ENCODE measurements at places on chromosomes 2 and 18.

GRCh38 chr2:192194265-192194865 lies 368 bp downstream of the TMEFF2 start:
- DNase-seq: no peak

DNA sequence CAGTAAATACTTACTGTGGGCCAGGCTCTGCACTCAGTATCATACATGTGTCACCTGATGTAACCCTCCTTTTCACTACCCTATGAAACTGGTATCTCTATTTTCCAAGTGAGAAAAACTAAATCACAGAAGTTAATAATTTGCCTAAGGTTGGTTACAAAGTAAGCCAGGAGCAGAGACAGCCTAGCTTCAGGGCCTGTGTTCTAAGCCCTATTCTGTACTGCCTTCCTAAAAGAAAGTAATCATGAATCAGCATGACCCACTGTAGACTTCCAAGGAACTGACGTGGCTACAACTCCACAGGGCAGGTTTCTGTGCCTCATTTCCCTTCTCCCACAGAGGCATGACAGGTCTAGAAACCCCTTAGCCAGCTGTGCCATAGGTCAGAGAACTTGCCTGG lies 14.3 kb downstream of the ZNF142 start:
- DNase-seq: no peak

DNA sequence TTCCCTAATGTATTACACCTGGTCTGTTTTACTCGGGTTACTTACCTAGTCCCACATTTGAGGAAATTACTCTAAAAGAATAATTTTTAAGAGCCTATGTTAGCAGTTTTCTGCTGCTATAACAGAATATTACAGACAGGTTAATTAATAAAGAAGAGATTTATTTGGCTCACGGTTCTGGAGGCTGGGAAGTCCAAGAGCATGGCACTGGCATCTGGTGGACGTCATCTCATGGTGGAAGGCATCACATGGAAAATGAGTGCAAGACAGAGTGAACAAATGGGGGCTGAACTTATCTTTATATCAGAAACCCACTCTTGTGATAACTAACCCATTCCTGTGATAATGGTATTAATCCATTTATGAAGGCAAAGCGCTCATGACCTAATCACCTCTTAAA lies 12.8 kb upstream of the GLS start:
- DNase-seq: no peak

DNA sequence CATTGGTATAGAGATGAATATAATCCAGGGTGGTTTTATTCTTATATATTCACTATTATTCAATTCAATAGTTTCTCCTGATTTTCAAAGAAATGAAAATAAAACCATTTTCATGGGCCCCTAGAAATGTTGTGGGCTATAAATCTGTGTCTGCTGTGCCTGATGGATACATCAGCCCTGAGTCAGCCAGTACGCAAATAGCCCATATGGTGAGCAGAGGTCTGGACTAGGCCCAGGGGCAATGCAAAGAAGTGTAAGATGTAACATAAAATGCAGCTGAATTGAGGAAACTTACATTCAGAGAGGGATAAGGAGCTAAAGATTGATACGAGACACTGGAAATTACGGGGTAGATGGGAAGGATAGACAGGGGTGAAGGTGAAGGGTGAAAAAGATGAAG lies 122.5 kb downstream of the MAIP1 start:
- DNase-seq: no peak

- no peak for DNase-seq
Measured at GRCh38 chr2:64328756-64329155, 125.2 kb upstream of the LGALSL start.

GRCh38 chr2:201950606-201951005 lies 83.0 kb upstream of the FZD7 start:
- no peak for DNase-seq

DNA sequence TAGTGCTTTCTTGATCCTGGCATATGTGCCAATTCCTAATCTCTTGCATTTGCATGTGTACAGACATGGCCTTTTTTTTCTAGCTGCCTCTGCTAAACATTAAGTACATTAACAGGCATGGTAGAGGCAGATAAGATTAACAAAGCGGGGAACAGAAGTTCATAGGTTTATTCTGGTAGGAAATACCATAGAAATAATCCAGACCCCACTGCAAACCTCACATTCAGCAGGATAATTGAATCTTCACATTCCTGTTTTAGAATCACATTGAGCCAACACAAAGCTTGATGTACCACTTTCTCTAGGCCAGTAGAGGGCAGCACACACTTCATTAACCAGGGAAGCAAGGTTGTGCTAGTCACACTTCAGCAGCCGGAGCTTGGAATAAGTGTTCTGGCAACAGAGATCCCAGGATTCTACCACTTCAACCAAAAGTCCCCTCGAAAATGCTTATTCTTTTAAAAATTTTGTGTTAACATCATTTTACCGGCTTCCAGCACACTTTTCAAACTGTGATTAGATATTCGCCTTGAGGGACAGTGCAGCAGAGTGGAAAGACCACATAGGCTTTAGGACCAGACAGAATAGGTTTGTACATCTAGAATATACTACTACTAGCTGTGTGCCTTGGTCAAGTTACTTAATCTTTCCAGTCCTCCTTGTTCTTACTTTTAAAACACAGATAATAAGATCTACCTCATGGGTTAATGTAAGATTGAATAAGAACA lies 420.2 kb upstream of the CHST9 start:
- DNase-seq: peak; percentile 58

GRCh38 chr2:203543898-203544328 lies 8.8 kb upstream of the RAPH1 start:
- no peak for DNase-seq

DNA sequence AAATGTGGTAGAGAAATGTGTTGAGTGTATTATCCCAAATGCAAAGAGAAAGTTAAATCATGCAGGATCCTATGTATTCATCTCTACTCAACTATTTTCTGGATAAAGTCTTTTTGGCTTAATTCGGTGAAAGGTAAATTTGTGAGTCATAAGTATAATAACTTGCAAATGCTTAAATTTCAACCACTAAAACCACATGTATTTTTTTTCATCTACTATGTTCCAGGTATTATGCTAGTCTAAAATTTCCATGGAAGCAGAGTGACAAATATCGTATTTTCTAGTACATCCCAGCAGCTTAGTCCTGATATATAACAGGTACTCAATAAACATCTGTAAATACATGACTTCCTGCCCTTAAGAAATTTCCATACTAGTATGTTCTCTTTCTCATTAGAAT lies 6.2 kb downstream of the ALS2 start:
- no peak for DNase-seq

GRCh38 chr2:65420712-65421431 lies 11.5 kb downstream of the SPRED2 start:
- DNase-seq: no peak

GRCh38 chr2:54927085-54927750 lies 123.0 kb downstream of the RTN4 start:
- DNase-seq: no peak

DNA sequence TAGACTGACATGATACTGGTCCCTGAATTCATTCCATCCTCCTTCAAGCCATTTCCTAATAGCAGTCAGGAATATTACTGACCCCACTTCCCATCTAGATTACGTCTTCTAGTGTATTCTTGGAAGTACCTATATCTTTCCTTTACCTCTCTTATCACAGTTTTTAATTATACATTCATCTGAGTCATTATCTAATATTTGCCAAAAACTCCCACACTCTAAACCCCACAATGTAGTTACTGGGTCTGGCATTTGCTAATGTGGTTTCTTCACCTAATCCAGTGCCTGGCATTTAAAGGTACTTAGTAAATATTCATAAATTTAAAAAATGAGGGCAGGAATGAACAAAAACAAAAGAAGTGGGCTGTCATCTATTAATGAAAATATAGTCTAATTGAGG lies 441.8 kb upstream of the SETBP1 start:
- no peak for DNase-seq

GRCh38 chr18:78607784-78608183 lies 371.8 kb upstream of the SALL3 start:
- no peak for DNase-seq

DNA sequence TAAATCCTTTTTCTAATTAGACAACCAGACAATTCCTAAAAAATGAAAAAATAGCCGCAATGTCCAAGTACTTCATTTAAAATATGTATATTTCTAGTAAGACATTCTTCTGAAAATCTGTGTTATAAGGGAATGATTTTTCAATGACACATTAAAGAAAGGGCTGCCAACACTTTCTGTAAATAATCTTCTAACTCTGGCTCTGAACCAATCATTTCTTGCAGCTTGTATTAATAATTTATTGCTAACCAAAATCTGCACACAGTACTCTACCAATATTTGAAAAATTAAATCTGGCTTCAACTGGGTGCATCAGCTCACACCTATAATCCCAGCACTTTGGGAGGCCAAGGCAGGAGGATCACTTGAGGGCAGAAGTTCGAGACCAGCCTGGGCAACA lies 8.3 kb downstream of the NFU1 start:
- DNase-seq: no peak

- no peak for DNase-seq
Measured at GRCh38 chr2:239375278-239376061, 25.4 kb downstream of the HDAC4 start.

DNA sequence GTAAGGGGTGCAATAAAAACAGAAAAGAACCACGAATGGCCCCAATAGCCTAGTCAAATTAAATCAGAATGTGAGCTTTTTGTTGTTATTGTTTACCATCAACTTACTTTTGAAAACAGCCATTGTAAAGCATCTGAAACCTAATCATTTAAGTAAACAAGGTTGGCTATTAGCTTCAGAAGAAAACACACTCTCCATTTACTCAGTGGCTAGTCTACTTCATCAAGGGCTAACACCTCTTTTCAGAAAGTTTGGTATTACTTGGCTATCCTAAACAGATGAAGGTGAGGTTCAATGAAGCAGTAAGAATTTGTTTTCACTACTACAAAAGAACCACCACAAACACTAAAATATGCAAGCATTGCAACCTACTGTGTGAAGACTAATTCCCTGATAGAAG lies 398.0 kb downstream of the CDH2 start:
- DNase-seq: no peak

DNA sequence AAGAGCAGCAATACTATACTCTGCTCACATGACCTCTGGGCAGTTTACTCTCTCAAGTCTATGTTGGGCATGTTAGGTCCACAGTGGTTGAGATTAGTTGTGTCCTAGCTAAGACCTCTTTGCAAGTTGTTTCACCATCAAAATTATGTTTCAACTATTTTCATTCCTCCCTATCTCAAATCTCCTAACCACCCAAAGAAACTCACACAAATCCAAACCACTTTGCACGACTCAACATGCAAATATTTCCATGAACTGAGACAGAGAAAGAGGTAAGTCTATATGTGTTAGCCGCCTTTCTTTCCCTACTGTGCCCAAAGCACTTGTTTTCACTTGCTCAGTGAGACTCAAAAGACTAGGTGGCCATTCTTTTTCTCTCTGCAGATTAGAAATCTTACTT lies 546.8 kb downstream of the TNS1 start:
- DNase-seq: no peak

GRCh38 chr18:56903686-56904085 lies 243.2 kb upstream of the BOD1L2 start:
- DNase-seq: no peak

DNA sequence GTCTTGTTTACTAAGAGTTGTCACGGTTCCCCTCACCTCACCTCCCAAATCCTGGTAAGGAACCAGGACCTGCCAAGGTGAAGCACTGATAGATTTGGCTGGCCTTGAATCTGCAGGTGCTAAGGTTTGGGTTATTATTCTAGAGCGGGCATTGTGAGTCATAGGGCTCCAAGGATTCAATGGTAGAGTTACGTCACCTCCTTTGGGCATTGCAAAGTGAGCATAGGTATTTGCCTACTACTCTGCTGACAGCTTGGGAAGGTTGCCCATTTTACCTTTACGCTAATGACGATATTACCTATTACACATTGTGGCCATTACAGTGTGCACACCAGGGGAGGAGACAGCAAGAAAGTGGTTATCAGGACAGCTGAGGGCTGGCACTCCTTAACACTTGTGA lies 59.3 kb downstream of the SETBP1 start:
- DNase-seq: no peak

GRCh38 chr2:185526161-185526560 lies 212.4 kb upstream of the FSIP2 start:
- no peak for DNase-seq

GRCh38 chr2:28463211-28463816 lies 32.5 kb upstream of the PLB1 start:
- DNase-seq: no peak
